Stimulated activated CD4-positive, alpha-beta T cell treated with anti-CD3 and anti-CD28 coated beads, TNF-alpha, amount 100 ng/mL, for 1 hour (primary cell): ENCODE measurements at places on chromosomes 12 and 14.

- DNase-seq = no peak
Observed at GRCh38 chr12:14263742-14264141, 101.7 kb upstream of the ATF7IP start.

GRCh38 chr12:30622509-30622908, 73.2 kb downstream of the IPO8 start:
- DNase-seq = no peak

- DNase-seq = no peak
Observed at GRCh38 chr12:105228494-105228893, 7.5 kb downstream of the APPL2 start.

- no peak for DNase-seq
Observed at GRCh38 chr12:54358191-54358944, 5.9 kb downstream of the GPR84 start.

- no peak for DNase-seq
Observed at GRCh38 chr14:103118663-103119404, 4.4 kb upstream of the TNFAIP2 start.

DNA sequence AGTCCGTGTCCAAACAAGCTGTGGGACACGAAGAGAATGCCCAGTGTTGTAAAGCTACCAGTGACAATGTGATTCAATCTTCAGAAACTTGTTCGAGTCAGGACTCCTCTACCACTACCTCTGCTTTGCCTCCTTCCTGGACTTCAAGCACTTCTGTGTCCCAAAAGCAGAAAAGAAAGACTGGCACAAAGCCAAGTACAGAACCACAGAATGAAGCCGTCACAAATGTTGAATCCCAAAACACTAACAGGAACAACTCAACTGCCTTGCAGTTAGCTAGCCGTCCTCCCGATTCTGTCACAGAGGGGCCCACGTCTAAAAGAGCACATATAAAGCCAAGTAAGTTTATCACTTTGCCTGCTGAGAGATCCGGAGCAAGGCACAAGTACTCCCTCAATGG, 284.9 kb downstream of the LRFN5 start:
- DNase-seq = no peak

GRCh38 chr14:98176892-98177291, 1095.1 kb downstream of the BCL11B start:
- no peak for DNase-seq
